ENCODE measurements at places on chromosomes 7 and 10.
A peak's percentile ranks its signal among the peaks of the same experiment; 100 is the strongest.

DNA sequence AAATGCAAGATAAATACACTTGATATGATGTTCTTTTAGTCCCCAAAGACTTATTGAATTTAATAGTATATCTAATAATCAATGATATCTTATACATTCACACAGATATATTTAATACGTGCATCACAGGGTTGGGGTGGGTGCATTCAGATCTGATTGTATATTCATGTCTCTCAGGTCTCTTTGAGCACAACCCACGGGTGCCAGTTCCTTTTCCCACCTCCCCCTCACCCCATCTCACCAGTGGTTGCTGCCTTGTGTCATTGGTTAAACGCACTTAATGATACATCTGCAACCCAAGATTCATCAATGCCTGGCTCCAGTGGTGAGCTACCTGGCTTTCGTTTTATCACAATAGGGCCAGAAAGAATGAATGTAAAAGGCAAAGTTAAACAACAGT lies 6.2 kb downstream of the LRIT1 start:
- DNase-seq: no peak

DNA sequence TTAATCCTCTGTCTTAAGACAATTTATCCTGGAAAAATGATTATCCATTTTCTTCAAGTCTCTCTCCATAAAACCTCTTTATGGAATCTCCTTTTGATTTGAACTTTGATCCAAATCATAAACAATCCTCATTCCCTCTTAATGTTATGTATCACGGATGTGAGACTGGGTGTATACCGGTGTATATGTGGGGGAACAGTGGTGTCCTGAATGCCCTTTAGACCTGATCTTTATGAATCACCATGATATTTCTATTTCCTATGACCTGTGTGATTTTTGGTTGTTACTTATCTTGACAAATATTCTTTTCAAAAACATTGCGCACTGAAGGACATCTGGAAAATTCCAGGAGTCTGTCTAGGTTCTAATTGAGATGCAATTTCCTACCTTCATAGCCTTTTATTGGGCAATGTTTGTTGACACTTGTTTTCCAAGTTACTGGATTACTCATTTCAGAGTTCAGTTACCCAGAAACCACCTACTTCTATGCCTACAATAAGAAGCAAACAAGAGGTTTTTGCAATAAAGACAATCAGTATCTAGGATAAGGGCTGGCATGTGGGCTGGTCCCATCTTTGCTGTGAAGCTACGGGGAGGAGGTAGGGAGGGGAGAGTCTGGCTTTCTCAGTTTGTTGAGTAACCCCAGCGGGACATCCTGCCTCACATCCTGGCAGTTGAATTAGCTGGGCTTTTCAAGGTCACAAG lies 190.4 kb downstream of the CTTNBP2 start:
- no peak for DNase-seq

DNA sequence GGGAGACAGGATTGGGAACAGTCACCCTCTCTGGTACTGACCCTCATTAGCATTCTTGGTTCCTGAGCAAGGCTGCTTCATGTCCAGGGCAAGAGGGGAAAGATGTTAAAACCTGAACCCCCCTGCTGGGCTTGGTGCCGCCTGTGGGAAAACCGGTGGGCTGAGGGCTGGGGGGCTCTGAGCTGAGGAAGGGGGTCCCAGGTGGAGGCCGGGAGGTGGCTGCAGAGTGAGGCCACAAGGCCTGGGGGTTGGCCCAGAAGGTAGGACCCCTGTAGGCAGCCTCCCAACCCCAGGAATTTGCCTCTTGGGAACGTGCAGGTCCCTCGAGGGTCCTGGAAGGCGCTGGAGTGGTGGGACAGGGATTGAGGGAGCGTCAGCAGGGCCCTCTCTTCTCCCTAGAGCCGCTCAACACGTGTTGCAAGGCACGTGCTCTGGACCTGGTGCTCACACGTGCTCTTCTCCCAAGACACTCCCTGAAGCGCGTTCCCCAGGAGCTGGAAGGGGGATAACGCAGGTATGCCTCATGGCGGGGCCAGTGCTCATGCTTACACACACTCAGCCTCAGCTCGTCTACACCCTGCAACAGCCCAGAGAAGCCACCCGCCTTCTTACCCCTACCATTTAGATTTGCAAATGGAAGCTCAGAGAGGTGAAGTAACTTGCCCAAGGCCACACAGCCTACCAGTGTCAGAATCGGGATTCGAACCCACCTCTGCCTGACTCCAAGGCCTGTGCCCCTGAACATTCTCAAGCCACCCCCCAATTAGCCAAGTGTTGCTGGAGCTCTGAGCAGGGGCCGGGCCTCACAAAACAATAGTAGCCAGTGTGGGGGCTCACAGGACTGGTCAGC lies 64.4 kb downstream of the LHPP start:
- DNase-seq: no peak

GRCh38 chr10:132329565-132330485 lies 2.2 kb upstream of the LRRC27 start:
- DNase-seq: peak; percentile 73

GRCh38 chr10:132651511-132652029 lies 114.0 kb downstream of the INPP5A start:
- DNase-seq: no peak

GRCh38 chr10:11673346-11674280 lies 62.2 kb upstream of the USP6NL start:
- DNase-seq: peak; percentile 75

DNA sequence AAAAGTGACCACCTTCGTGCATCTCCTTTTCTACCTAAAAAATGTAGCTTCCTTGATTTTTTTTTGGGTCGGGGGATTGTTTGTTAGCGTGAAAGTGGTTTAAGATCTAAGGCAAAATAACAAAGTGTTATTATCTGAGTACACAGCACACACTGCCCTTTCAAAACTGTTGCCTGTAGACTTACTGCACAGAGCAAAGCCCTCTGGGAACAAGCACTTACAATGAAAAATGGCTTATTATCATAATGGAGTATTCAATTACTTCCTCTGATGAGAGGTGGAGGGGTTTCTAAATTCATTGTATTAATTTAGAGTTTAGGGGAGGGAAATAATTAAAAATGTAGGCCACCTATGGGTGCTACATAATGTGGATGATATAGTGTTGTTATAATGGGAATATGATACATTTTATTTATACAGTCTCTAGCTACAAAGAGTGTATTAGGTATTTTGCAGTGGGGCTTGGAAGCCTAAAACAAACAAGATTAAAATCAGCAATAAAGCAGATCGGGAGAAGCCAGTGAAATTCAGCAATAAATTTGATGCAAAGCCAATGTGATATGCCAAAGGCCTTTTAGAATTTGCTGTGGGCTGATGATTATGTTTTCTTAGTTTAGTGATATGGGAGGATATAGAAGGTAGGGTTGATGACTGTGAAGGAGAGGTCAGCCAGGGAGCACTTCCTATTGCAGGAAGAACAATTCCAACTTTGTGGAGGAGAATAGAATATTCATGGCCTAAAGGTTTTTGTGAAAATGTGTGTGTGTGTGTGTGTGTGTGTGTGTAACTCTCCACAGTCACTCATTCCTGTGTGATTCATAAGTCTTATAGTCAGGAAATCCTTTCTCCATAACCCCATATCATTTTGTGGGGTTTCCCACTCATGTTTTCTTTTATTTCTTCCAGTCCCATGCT lies 17.7 kb upstream of the EXOC4 start:
- DNase-seq: no peak

DNA sequence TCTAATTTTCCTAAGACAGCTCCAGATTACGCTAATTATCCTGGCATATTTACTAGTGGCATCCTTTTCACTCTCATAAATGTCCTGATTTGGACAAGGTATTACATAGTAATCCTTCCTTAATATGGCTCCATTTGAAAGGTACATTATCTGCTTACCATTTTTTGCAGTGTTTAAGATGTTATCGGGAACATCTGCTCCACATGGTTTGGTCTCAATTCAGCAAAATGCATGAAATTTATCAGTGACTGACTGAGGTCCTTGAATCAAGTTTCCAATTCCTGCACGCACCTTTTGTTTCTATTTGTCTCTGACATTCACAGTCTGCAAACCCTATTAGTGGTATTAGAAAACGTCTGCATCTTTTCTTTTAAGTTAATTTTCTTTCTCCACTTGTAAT lies 384.1 kb upstream of the KIAA1217 start:
- no peak for DNase-seq

GRCh38 chr7:148931470-148931869 lies 47.4 kb upstream of the EZH2 start:
- no peak for DNase-seq

GRCh38 chr7:156038345-156038744 lies 226.1 kb upstream of the SHH start:
- no peak for DNase-seq

DNA sequence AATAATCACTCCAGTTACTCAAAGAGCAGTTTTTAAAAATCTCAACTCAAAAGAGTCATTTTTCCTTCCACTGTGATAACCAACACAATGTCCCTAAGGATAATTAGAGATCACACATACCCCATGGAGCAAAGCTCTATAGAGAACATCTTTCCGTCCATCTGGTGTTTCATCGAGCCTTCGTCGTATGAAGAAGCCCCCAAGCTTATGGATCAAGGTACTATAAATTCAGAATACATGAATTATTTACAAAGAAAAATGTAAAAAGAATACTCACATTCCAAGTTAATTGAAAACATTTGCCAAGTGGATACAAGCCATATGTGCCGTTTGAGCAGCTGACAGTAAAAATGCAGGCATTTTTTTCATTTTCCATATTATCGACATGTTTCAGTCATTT lies 14.8 kb downstream of the GPAM start:
- no peak for DNase-seq

DNA sequence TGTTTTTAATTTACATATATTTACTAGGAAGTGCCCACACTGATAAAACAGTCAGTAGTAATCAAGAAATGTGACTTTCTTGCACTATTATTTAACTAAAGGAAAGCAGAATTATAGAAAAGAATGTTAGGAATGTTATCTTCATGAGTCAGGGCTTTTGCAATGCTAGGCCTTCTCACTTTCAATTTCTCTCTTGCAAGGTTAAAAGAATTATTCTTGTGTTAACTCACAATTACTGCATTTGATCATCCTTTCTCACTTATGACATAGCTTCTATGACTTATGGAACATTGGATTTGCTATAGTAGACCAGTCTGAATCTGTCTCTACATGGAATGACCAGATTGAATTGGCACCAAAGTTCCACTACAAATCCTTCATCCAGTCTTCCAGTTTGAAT lies 192.4 kb downstream of the SDK1 start:
- peak; percentile 21 for DNase-seq

GRCh38 chr10:126519185-126519584 lies 130.9 kb upstream of the ADAM12 start:
- no peak for DNase-seq

DNA sequence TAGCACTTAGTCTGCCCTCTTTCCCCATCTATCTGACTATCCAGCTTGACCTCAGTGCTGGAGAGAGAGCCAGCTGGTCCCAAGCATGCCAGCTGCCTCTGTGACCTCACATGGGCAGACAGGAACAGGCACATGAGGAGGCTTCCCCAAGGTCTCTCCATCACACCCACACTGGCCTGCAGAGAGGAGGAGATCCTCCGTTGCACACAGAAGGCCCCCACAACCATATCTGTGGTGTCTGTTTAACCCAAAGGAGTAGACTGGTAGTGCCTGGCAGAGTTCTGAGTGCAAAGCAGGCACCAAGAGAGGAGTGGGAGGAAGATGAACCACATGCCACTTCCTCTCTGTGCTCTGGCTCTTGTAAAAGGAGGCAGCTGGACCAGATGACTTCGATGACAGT lies 4.8 kb upstream of the ANK3 start:
- DNase-seq: no peak

- DNase-seq: peak; percentile 57
These were observed 299.4 kb downstream of the SNX13 start for GRCh38 chr7:17640730-17641377.

DNA sequence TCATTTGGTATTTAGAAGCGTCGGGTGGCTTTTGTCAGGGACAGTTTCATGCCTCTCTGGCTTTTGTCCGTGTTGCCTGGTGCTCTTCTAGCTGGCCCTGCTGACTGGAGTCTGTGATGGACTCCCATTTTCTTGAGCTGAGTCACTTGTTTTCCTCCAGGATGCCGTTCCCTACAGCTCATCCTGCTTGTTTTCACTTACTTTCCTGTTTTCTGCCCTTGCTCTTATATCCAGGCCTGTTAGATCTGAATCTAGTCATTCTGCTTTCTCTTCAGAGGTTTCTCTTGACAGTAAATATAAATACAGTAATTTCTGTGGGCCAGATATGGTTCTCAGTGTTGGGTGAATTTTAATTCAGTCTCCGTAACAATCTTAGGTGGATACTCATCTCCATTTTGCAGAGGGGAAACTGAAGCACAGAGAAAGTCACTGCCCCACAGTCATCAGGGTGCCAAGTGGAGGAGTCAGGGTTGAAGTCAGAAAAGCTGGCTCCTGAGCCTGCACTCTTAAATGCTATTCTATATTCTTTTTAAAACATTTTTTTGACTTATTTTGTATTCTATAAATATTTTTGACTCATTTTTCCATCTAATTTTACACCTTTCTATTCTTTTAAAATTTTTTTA lies 85.4 kb downstream of the CCNY start:
- DNase-seq: peak; percentile 29

DNA sequence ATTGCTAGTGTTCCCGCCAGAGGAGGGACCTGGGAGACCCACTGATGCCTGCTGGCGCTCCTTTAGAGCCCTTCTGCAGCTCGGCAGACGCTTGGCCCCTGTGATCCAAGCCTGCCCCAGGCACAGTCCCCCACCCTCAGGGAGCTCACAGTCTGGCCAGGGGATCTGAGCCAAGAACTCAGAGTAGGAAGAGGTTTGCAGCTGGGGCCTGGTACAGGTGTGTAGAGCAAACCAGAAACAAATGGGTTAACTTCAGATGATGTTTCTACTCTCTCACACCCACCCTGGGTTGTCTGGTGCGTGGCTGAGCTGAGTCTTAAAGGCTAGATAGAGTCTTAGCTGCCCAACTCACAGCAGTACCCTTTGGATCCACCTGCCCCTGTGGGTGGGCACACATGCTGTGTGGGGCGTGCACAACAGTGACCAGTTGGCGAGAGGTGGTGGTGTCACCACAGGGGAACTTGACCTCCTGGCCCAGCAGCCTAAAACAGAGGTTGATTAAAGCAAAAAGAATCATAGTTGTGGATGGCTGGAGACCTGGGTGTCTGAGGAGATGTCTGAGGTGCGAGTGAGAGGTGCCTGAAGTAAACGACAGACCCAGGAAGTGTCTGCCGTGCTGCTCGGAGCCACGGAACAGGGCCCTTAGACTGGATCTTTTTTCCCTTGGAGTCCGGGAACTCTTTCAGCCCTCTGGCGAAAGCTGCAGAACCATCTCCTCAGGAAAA lies 31.2 kb upstream of the SRGN start:
- DNase-seq: no peak

DNA sequence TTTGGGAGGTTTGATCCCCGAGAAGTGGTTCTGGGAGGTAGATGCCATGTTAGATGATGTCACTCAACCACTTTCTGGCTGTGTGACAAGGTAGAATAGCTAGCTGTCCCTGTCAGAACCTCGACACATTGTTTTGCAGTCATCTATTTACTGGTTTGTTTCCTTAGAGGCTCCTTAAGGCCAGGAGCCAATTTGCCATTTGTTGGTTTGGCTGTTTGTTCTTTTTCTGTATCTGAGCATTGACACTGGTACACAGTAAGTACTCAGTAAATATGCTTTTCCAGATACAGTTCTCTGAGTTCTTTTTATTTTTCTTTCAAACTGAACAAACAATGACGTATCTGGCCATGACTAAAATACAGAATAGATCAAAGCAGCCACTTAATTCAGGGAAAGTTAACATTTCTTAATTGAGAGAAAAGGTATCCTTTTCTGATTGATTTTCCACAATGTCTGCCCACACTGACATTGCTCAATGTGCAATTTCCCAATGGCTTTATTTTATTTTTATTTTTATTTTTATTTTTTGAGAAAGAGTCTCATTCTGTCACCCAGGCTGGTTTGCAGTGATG lies 121.6 kb downstream of the SPAG6 start:
- DNase-seq: no peak

- no peak for DNase-seq
These were observed 321.0 kb downstream of the TCERG1L start for GRCh38 chr10:130990486-130990885.
